Activated CD4-positive, alpha-beta T cell treated with anti-CD3 and anti-CD28 coated beads for 36 hours (primary cell): ENCODE measurements at places on chromosomes 13 and 19. TPM values are rescaled to one million over a fixed set of nuclear protein-coding genes. Genes with fewer than 3 reads are reported as not detected.

RXFP2 gene
- total RNA-seq = not detected

URAD gene
- total RNA-seq = not detected

KLF1 gene
- 0.18 TPM for total RNA-seq

CEACAM8 gene
- not detected for total RNA-seq

CGB5 gene
- total RNA-seq = not detected

ZNF865 gene
- total RNA-seq = 12.1 TPM

KBTBD7 gene
- total RNA-seq = 3.7 TPM

PCSK4 gene
- 3.9 TPM for total RNA-seq

CATSPERD gene
- total RNA-seq = not detected

S1PR4 gene
- total RNA-seq = 29.0 TPM

- peak; percentile 21 for DNase-seq
Observed at GRCh38 chr13:26784704-26785639, 24.4 kb upstream of the GPR12 start.

GRCh38 chr13:80706164-80706471, 365.2 kb upstream of the SPRY2 start:
- DNase-seq = no peak

- no peak for DNase-seq
Observed at GRCh38 chr19:42422092-42422900, 4.9 kb downstream of the LIPE start.

GRCh38 chr13:111548301-111548700, 227.9 kb downstream of the TEX29 start:
- DNase-seq = no peak

DNA sequence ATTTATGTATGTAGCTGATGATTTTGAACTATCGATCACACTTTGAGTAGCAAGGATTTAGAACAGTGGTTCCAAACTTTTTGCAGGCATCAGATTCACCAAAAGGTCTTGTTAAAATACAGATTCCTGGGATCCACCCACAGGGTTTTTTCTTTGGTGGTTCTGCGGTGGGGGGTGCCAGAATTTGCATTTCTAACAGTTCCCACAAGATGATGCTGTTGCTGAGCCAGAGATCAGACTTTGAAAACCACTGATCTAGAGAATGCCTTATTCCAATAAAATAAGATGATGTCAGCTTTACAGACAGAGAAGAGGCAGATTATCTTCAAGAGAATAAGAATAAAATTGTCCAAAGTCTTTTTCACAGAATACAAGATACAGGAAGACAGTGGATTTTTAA, 80.9 kb upstream of the SHISA2 start:
- DNase-seq = peak; percentile 6

DNA sequence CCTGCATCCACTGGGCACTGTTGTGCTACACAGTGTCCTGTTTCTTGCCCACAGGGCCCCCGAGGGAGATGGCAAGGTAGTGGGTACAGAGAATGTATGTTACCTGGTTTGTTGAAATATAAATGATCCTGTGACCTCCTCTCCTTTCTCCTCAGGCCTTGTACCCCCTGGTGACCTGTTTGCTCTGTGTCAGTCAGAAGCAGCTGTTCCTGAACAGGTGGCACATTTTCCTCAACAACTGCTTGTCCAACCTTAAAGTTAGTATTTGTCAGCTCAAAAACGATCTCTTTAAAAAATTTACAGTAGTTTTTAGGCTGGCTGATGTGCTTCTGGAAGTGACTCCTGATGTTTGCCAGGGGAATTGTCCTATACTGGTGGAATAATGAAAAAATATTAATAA, 105.1 kb downstream of the FRY start:
- no peak for DNase-seq

DNA sequence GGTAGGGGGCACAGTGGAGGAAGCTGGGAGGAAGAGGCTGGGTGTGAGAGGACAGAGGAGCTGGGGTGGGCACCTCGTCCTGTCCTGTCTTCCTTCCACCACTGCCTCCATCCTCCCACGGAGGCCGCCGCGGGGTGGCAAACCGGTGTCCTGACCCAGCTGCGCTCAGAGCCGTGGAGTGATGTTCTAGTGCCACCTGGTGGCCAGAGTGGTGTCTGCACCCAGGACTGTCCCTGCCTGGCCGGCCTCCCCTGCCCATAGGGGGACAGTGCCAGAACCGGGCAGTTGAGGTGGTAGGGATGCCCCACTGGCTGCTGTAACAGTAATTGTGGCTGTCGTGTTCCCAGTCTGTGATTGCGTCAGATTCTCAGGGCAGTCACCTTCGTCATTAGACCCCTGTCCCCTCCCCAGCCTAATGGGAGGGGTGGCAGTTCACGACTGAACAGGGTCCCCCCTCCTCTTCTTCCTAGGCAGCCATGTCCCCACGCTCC, 11.1 kb upstream of the ARRDC2 start:
- DNase-seq = peak; percentile 93

DNA sequence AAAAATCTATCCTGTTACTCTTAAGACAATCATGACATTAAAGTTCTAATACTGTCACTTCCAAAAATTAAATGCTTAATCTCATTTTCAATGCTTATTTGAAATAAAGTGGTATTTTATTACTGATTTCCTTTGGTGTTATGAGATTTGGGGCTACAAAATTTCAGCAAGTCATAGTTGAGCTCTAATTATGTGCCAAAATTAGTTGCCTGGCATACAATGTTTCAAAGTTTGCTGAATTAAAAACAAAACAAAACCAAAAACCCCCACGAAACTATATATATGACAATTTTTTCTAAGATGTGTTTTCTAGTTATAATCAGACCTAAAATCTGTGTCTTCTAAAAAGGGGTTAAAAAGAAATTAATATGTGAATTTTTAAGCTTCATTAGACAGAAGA, 62.2 kb downstream of the KCNRG start:
- no peak for DNase-seq

- DNase-seq = no peak
Observed at GRCh38 chr13:85993567-85993966, 194.3 kb upstream of the SLITRK6 start.

GRCh38 chr13:87536899-87537298, 134.3 kb upstream of the SLITRK5 start:
- DNase-seq = no peak

DNA sequence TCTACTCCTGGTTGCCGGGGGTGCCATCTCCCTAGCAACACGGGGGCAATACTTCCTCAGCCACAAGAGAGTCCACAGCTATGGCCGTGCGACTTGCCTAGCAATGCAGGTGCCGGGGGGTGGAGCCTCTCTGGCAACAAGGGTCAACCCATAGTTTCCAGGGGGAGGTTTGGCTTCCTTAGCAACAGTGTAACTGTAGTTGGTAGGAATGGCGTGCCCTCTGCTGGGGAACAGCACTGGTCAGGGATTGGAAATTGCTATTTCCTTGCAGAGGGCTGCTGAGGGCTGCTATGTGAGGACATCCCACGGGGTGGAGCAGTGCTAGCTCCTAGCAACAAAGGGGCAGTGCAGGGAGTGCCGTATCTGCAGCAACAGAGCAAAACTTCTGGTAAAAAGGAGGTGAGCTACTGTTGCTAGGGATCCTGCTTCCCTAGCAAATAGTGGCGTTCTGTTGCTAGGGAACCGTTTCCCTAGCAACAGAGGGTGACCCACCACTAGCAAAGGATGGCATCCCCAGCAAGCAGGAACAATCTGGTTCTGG, 7.0 kb upstream of the TMC4 start:
- DNase-seq = no peak

DNA sequence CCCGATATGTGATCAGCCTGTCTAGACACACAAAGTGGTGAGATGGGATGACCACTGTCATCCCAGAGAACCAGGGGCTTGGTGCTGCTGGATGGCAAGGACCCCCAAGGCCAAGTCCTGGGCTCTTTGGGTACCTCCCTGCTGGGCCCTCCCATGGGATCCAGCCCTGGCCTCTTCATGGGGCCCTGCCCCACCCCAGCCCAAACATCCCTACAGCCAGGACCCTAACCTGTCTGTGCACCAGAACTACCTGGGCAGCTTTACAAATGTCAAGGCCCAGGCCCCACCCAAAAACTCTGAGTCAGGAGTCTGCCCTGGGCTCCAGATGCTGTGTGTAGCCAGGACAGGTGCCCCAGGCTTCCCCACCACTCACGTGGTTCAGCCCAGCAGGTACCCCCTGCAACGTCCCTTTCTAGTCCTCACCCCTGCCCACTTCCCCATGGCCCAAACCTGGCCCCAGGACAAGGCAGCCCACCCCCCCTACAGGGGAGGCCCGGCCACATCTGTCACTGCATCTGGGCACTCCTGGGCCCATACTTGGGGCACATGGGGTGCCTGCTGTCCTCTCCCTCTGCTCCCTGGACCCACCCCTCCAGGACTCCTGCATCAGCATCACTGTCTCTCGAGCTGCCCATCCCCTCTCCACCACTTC, 233.5 kb downstream of the TUBA3C start:
- DNase-seq = no peak

GRCh38 chr19:12052091-12052496, 667 bp downstream of the ZNF878 start:
- DNase-seq = peak; percentile 15

GRCh38 chr13:61275251-61275650, 140.4 kb downstream of the PCDH20 start:
- DNase-seq = no peak

- peak; percentile 78 for DNase-seq
Observed at GRCh38 chr19:16367261-16367683, 42.6 kb downstream of the KLF2 start.

- DNase-seq = no peak
Observed at GRCh38 chr19:1262623-1263123, 6.5 kb upstream of the CIRBP start.

- peak; percentile 72 for DNase-seq
Observed at GRCh38 chr19:45250832-45251451, at the start of gene MARK4. Gene MARK4, plus strand, starts transcription at chr19:45251271. Its CDS starts 318 bp downstream, at chr19:45251589.

DNA sequence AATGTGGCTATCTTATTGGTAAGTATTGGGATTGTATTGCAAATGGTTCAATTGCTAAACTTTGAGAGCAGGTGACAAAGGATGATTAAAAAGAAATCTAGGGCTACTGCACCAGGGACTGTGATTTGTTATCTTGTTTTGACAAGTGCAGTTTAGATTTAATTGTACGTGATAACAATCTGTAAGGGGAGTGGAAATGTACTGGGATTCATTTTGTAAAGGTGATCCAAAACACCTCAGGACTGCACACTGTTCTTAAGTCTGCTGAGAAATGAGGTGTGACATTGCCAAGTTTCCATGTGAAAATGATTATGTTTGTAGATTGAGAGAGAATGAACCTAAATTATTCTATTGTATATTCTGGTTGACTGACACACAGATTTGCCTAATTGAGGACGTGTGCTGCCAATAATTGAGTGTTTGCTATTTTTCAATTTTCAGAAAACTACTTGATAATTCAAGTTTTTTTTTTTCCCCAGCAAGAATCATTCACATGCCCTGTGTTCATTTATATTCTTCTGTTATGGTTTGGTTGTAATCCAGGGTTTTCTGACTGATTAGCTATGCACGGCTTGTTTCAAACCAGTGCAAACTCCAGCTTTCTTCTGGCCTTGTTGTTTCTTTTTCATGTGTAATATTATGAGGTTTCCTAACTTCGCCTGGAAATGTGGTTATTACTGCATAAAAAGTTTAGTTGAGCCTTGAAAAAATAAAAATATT, 308.0 kb downstream of the OLFM4 start:
- no peak for DNase-seq

DNA sequence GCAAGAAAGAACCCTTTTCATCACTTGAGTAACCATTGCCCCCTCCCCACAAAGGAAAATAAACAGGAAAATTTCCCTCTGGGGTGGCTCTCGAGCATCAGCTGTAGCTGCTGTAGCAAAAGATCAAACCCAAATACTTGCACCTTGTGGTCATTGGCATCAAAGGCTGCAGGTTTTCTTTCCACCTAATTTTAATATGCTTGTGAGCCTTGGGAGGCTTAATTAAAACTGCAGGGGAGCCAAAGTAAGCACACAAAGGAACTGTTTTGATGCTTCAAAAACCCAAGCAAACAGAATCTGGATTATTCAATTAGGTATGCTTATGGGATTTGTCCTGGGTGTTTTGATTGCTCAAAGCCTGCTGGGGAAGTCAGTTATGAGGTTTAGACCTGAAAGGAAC, 119.5 kb downstream of the SHISA2 start:
- DNase-seq = no peak

GRCh38 chr13:48400850-48401291, 12.0 kb downstream of the LPAR6 start:
- no peak for DNase-seq

- DNase-seq = no peak
Observed at GRCh38 chr13:49410477-49410876, 33.4 kb downstream of the CAB39L start.

DNA sequence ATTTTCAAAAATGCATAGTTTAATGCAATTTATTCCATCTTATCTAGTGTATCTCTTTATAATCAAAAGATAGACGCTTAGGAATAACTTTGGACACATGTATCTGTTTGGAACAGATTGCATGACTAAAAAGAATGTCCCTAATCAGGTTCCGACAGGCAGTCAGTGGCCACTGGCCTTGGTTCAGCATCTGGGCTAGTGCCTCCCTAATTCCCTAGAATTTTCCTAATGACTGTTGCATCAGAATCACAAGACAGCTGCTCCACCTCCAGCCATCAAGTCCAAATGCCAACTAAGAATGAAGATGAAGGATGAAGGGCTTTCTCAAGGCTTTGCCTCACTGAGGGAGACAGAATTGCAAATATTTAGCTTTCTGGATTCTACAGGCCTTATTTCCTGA, 173.8 kb downstream of the EFNB2 start:
- no peak for DNase-seq

- no peak for DNase-seq
Observed at GRCh38 chr13:52884429-52885010, 36.1 kb upstream of the PCDH8 start.

GRCh38 chr19:41847351-41848105, 2.7 kb downstream of the DMRTC2 start:
- no peak for DNase-seq

GRCh38 chr13:42345367-42345766, 73.4 kb downstream of the AKAP11 start:
- DNase-seq = no peak

GRCh38 chr13:95494082-95494681, 58.3 kb upstream of the CLDN10 start:
- DNase-seq = no peak

GRCh38 chr19:45790942-45791341, 1.7 kb downstream of the DMWD start:
- no peak for DNase-seq

DNA sequence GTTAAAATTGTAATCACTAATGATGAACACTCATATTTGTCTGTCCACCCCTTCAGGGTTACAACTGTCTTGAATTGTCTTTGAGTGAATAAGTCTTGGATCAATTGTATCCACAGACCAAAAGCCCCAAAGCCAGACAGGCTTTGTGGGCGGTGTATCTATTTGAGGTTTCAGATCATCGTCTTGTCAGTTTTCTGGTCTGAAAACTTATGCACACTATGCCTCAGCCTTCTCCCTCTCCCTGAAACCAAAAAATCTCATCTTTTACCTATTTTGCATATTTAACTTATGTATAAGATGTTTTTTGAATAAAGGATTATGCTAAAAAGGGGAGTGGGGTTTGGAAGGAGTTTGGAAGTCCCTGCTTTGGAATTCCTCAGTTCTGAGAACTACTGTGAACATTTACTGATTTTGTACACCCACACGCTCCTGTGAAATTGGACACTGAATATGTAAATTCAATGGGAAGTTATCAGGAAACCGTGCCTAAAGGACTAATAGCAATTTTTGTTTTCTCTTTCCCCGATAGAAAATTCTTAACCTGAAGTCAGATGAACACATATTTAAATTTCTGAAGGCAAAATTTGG, 52.1 kb downstream of the DPY19L3 start:
- no peak for DNase-seq

GRCh38 chr19:38710928-38711725, 33.1 kb downstream of the CAPN12 start:
- DNase-seq = no peak
